ENCODE measurements at places on chromosomes 3 and 15. TPM values are rescaled to one million over a fixed set of nuclear protein-coding genes. Genes with fewer than 3 reads are reported as not detected.

GRCh38 chr3:111194048-111194447, 122.4 kb downstream of the NECTIN3 start:
- no peak overlapping the region for H3K27ac ChIP-seq
- H3K27me3 ChIP-seq = no peaks in the 10 kb centered on the region
- H3K4me3 ChIP-seq = no peak overlapping the region
- no peaks in the 10 kb centered on the region for H3K4me1 ChIP-seq
- peaks cover 16% of the 10 kb centered on the region for H3K36me3 ChIP-seq

The CHDH gene
- 2.2 TPM for total RNA-seq

The SLC24A5 gene
- total RNA-seq = not detected

DNA sequence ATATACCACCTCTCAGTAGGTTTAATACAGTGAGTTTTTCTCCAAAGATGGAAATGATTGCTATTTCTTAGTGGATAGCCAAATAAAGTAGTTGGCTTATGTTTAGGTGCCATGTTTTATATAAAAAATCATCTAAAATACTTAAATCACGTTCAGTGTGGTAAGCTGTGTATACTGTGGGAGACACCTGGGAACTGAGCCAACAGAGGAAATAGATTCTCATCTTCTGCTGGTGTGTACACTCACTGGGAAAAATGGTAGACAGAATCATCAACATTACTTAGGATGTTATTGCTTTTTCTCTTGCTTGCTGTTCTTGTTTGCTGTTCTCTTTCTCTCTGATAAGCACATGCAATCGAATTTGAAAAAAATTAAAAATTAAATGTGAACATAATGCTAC, 112.6 kb upstream of the MB21D2 start:
- no peak overlapping the region for H3K27ac ChIP-seq
- no peaks in the 10 kb centered on the region for H3K4me1 ChIP-seq
- no peaks in the 10 kb centered on the region for H3K27me3 ChIP-seq
- no peaks in the 10 kb centered on the region for H3K36me3 ChIP-seq
- H3K4me3 ChIP-seq = no peak overlapping the region

GRCh38 chr3:16658925-16659793, 53.9 kb upstream of the DAZL start:
- no peak overlapping the region for H3K4me3 ChIP-seq
- H3K36me3 ChIP-seq = no peaks in the 10 kb centered on the region
- DNase-seq = no peak
- no peak overlapping the region for H3K27ac ChIP-seq

The GCNT3 gene
- total RNA-seq = not detected

DNA sequence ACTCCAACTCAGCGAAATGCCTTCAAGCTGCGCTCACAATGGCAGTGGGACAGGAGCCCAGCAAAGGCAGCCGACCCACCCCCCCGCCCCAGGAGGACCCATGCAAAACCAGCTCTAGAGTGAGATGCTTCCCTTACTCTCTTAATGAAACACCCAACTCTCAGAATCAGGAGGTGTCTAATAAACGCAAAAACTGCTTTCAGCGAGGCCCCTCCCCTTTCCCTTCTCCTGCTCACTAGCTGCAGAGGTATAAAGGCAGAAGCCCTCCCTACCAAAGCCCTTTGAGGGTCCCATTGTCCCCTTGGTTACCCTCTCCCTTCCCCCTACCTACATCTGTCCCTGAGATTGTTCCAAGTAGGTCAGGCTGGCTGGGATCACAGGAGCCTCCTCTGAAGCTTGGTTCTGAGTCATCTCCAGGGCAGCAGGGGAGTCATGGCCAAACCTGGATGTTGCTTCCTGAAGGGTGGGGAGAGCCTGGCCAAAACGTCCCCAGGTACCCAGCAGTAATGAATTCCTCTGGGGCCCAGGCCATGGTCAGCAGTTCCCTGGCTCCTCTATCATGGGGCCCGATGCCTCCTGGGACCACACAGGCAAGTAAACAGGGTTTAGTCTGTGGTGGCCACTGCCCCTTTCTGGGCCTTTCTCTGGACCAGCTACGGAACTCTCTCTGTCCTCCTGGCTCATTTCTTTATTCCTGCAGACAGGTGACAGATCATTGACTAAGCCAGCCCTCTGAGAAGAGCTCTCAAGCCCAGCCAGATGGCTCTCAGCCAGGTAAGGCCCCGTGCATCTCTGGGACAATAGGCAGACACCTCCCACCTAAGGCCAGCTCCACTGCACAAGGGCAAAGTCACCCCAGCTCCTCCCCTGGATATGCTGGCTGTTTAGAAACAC, 8.6 kb downstream of the KLHL25 start:
- no peaks in the 10 kb centered on the region for H3K4me1 ChIP-seq
- no peaks in the 10 kb centered on the region for H3K36me3 ChIP-seq
- no peak for DNase-seq
- H3K27ac ChIP-seq = peak overlapping the region; percentile 57
- H3K27me3 ChIP-seq = no peaks in the 10 kb centered on the region

DNA sequence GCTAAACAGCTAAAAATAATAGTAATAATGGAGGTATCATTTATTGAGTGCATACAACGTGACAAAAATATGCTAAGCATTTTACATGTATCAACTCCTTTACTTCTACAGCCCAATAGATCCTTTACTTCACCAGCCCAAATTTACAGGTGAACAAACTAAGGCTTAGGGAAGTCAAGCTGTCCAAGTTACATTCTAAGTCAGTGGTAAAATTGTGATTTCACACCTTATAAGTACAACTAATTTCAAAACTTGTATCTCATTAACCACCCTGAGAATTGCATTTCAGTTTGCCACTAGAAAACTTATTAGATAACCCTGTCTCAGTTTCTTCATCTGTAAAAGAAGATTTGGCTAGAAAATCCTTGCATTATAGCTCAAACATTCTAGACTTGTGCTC, 10.7 kb downstream of the SLC33A1 start:
- H3K36me3 ChIP-seq = no peaks in the 10 kb centered on the region
- no peak overlapping the region for H3K4me3 ChIP-seq
- H3K27ac ChIP-seq = no peak overlapping the region
- H3K4me1 ChIP-seq = peaks cover 21% of the 10 kb centered on the region
- no peaks in the 10 kb centered on the region for H3K27me3 ChIP-seq
- no peak for DNase-seq

GRCh38 chr3:115932807-115933206, 309.5 kb downstream of the GAP43 start:
- H3K36me3 ChIP-seq = no peaks in the 10 kb centered on the region
- H3K27ac ChIP-seq = no peak overlapping the region
- no peaks in the 10 kb centered on the region for H3K4me1 ChIP-seq
- H3K4me3 ChIP-seq = no peak overlapping the region
- H3K27me3 ChIP-seq = no peaks in the 10 kb centered on the region

The HIGD1A gene
- 299 TPM for total RNA-seq

DNA sequence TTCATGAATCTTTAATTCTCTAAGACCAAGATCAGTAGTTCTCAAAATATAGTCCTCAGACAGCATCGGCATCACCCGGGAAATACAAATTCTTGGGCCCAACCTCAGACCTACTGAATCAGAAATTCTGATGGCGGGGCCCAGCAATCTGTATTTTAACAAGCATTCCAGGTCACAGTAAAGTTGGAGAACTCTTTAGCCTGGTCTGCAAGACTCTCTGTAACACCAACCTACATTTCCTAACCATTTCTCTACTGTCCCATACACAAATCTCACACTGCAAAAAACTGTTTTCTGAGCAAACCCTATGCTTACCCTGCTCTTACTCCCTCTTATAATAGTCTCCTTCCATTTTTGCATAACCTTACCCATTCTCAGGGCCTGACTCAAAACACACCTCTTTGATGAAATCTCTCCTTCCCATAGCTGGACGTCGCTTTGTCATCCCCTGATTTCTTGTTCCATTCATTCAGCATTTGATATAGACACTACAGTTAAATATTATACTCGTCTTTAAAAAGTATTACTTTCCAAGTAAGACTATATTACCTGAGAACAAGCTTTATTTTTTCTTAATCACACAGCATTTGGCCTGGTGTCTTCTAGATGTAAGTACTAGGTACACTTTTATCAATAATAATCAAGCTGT, 83.3 kb upstream of the MYO5C start:
- H3K27ac ChIP-seq = peak overlapping the region; percentile 46
- no peaks in the 10 kb centered on the region for H3K4me1 ChIP-seq

GRCh38 chr3:198079771-198080520, 119.9 kb downstream of the LMLN start:
- no peak overlapping the region for H3K27ac ChIP-seq
- peaks cover 13% of the 10 kb centered on the region for H3K27me3 ChIP-seq
- peak overlapping the region; percentile 47 for H3K4me3 ChIP-seq
- H3K36me3 ChIP-seq = no peaks in the 10 kb centered on the region

The EXD1 gene
- total RNA-seq = not detected

DNA sequence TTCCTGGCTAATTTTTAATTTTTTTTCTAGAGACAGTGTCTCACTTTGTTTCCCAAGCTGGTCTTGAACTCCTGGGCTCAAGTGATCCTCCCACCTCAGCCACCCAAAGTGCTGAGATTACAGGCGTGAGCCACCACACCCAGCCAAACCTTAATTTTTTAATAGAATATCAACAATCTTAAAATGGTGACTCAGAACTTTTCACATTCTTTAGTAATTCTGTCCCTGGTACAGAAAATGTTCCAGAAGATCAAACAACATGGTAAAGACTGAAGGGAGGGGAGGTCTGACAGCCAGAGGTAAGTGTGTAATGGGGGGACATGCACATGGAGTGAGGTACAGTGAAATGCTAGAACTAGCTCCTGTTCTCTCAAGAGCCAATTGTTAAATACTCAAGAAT, 38.2 kb downstream of the DNAH12 start:
- DNase-seq = no peak
- H3K36me3 ChIP-seq = no peaks in the 10 kb centered on the region
- no peaks in the 10 kb centered on the region for H3K27me3 ChIP-seq
- no peaks in the 10 kb centered on the region for H3K4me1 ChIP-seq
- H3K27ac ChIP-seq = no peak overlapping the region

The TM4SF4 gene
- not detected for total RNA-seq

GRCh38 chr3:12454076-12454815, 30.0 kb upstream of the TSEN2 start:
- DNase-seq = no peak
- H3K27me3 ChIP-seq = no peaks in the 10 kb centered on the region
- H3K4me3 ChIP-seq = no peak overlapping the region
- no peaks in the 10 kb centered on the region for H3K36me3 ChIP-seq

DNA sequence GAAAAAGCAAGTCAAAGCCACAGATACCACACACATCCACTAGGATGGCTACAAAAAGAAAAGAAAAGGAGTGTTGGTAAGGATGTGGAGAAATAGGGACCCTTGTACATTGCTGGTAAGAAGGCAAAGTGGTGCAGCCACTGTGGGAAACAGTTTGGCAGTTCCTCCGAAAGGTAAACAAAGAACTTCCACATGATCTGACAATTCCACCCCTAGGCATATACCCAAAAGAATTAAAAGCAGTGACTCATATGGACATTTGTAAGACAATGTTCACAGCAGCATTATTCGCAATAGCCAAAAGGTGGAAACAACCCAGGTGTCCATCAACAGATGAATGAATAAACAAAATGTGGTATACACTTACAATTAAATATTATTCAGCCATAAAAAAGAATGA, 22.2 kb upstream of the GMPPB start:
- H3K36me3 ChIP-seq = peaks cover 25% of the 10 kb centered on the region
- no peak for DNase-seq
- H3K4me3 ChIP-seq = no peak overlapping the region

DNA sequence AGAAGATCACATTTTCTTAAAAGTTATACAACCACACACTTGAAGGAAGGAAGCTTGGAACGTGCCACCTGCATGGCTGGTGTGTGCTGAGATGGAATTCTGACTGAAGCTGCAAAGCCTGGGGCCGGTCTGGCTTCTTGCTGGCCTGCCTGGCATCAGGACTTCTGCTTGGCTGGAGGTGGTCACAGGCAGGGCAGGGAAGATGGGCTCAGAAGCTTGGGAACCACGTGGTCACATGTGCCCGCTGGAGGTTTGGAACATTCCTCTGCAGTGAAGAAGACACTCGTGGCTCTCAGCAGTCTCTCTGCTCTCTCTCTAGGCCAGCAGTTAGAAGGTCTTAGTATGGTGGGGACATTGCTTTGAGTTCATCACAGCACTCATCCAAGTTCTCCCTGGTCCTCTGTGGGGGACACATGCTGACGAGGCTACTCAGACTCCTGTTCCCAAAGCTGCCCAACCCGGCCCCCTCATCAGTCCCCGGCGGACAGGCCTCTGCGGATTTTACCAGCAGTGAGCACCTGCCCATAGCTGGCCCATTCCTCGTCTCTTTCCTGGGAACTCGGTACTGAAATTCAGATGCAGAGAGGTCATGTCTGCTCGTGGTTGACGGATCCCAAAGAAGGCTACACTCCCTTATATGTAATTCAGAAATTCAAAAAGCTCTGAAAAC, 229.0 kb downstream of the ADAMTS17 start:
- H3K27ac ChIP-seq = peak overlapping the region; percentile 91
- H3K4me1 ChIP-seq = no peaks in the 10 kb centered on the region
- DNase-seq = no peak
- H3K4me3 ChIP-seq = no peak overlapping the region
- H3K27me3 ChIP-seq = no peaks in the 10 kb centered on the region
- no peaks in the 10 kb centered on the region for H3K36me3 ChIP-seq

DNA sequence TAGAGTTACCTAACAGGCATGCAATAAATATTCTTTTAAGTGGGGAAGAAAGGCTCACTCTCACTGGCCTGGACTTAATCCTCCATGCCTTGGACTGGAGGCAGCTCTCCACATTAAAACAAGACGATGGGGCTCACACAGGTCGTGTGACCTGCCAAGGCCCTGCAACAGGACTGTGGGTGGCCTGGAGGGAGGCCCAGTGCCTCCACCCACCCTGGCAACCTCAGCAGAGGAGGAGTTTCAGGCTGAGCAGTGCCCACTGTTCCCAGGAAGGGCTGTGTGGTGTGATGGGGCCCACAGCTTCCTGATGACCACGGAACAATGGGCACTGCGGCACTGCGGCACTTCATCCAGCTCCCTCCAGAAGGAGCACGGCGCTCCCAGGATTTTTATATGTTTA, 5.5 kb downstream of the UROC1 start:
- no peaks in the 10 kb centered on the region for H3K27me3 ChIP-seq
- H3K4me3 ChIP-seq = no peak overlapping the region
- H3K36me3 ChIP-seq = no peaks in the 10 kb centered on the region
- H3K4me1 ChIP-seq = no peaks in the 10 kb centered on the region
- DNase-seq = no peak

GRCh38 chr3:13308380-13308801, 111.7 kb downstream of the NUP210 start:
- no peak overlapping the region for H3K4me3 ChIP-seq
- no peaks in the 10 kb centered on the region for H3K27me3 ChIP-seq
- H3K36me3 ChIP-seq = no peaks in the 10 kb centered on the region

The SI gene
- total RNA-seq = not detected
